ENCODE measurements at places on chromosomes 6 and 20.

DNA sequence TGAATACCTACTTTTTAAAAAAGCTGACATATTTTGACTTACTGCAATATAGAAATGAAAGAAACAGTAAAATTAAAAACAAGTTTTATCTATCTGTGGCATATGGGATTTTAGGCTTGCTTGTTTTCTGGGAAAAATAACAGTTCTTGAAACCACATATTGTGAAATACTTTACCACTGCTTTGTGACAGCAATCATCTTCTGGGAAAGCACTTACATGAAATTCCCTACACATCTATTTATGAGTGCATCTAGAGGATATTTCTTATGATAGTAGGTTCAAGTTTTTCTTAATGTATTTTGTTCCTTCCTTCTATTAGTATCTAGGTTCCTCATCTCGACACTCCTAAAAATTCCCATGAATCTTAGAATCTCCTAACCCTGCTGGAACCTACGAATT lies 75.2 kb downstream of the STXBP5 start:
- DNase-seq = peak; percentile 61

DNA sequence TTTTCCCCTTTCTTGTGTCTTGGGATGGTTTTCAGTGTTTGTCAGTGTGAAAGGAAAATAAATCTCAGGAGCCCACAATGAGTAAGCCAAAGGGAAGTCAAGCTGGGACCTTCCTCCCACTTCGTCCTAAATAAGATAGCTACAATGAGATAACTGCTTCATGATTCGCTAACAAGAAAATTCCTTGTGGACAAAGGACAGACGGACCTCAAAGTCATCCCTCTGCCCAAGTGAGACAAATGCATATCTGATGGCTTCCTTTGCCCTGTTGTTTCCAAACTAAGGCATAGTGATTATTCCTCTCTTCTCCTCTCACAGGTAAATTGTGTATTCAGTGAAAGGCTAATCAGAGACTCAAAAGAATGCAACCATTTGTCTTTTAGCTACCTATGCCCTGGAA lies 26.1 kb upstream of the ADTRP start:
- DNase-seq = peak; percentile 31

DNA sequence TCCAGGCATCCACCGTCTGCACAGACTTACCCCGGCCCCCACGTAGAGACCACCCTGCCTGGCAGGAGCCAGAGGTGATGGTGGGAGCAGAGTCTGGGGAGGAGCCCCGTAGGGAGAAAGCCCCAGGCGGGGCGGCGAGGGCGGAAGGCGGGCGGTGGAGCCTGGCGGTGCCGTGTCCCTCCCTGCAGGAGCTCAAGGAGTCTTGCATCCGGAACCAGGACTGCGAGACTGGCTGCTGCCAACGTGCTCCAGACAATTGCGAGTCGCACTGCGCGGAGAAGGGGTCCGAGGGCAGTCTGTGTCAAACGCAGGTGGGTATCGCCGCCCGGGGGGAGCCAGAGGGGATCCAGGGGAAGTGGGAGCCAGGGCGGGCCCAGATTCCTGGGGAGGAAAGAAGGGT lies 6.0 kb downstream of the CLPSL1 start:
- DNase-seq = no peak

GRCh38 chr20:38873050-38873581 lies 53.1 kb upstream of the FAM83D start:
- DNase-seq = no peak

- DNase-seq = peak; percentile 36
These were observed 160.0 kb downstream of the SOD2 start for GRCh38 chr6:159533016-159533415.

GRCh38 chr20:62882426-62882825 lies 20.8 kb upstream of the TCFL5 start:
- no peak for DNase-seq

DNA sequence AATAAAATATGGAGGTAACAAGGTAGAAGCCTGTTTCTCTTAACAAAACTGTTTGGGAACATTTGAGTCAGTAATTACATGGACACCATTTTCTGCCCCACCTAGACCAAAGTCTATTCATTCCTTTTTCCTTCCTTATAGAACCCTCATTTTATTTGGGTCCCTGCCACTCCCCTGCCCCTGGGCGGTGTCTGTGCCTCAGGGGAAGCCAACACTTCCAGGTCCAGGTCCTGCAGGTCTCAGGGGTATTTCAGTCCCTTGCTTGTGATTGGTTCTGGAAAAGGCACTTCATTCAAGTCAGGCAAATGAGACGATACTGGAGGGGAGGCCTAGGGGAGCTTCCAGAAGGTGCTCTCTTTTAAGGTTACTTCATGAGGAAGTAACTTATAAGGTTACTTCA lies 42.3 kb downstream of the SLC35D3 start:
- no peak for DNase-seq

GRCh38 chr20:5786930-5787795 lies 37.0 kb downstream of the SHLD1 start:
- DNase-seq = peak; percentile 41

- no peak for DNase-seq
These were observed 9.6 kb upstream of the LBP start for GRCh38 chr20:38336726-38337125.

GRCh38 chr6:102950967-102951366 lies 1557.5 kb downstream of the GRIK2 start:
- peak; percentile 23 for DNase-seq

Data from fibroblast of skin of abdomen (primary cell).